ENCODE measurements at places on chromosomes 2 and 18.

- no peak for DNase-seq
Measured at GRCh38 chr2:145124085-145124484, 604.2 kb upstream of the ZEB2 start.

- DNase-seq: no peak
Measured at GRCh38 chr2:38174131-38174530, 98.2 kb upstream of the CYP1B1 start.

- DNase-seq: no peak
Measured at GRCh38 chr2:24110660-24111303, 12.4 kb downstream of the PFN4 start.

DNA sequence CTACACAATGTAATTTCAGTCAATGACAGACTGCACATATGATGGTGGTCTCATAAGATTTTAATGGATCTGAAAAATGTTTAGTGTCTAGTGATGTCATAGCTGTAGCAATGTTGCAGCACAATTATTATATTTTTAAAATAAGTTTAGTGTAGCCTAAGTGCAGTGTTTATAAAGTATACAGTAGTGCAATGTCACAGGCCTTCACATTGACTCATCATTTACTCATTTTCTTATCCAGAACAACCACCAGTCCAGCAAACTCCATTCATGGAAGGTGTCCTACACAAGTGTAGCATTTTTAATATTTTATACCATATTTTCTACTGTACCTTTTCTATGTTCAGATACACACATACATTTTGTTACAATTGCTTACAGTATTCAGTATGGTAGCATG lies 663.1 kb downstream of the ERBB4 start:
- no peak for DNase-seq

DNA sequence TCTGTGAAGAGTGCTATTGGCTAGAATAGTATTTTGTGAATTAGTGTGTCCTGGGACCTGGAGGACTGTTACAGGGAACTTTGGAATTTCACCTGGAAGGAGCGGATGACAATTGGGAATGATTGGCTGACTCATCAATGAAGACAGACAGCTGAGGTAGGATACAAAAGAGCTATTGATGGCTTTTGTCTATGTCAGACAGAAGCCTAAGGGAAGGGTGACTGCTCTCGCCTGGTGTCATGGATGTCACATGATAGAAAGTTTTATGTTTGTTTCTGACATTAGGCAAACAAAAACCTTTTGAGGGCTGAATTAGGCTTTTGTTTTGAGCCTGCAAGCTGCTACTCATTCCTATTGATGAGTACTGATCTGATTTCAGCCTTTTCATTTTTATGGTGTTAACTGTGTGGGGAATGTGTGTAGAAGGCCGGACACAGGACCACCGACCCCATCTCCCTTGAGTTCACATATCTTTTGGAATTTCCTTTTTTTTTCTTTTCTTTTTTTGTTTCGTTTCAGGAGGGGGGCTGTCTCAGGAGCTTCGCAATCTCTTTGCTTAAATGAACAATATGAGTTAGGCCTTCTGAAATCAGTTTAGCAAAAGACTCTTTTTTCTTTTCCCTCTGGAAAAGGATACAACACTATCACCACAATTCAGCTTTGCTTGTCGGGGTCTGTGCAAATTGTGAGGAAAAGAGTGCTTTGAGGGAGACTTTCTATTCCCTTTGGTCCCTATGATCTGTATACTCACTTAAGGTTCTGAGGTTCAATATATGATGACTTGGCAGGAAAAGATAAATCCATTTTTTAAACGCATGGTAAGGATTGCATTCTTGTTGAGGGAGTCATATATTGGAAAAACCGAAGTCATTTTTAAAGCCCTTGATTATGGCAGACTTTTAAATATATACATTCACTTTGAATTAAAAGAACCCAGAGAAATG lies 207.9 kb upstream of the FIGN start:
- DNase-seq: no peak

DNA sequence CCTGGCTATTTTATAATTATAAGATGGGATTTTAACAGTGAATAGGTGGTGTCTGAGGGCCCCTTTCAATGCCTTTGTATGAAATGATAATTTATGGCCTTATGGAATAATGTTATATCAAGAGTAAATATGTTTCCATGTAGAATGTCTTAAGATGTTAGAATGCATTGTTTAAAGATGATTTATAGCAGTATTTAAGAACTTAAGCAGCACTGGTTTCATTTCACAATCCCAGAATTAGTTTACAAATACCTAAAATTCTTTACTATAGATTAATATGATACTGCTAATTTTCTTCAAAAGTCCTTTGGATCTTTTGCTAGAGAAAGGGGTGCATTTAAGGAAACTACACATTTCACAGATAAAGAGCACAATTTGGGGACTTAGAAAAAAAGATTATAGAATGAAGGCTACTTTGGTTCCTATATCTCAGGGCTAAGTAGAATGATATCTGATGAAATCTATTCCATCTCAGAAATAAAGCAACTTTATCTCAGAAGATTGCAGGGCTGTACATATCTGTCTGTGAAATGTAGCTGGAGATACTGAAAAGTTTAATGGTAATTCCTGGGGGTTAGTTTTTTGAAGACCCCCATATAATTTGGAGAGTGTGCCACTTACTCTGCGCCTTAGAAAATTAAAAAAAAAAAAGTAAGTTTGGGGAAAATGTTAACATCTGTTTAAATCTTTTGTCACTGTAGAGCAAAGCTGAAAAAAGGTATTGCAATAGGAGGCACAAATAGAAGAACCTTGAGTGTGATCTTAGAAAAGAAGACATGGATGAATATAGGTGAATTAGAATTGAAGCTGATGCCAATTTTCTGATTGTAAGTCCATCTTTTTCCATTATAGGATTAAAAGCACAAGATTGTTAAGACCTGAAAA lies 123.4 kb downstream of the GULP1 start:
- DNase-seq: no peak

All from NCI-H2029 (cell line).